Foreskin melanocyte (primary cell): ENCODE measurements at places on chromosomes 11 and 22.

GRCh38 chr22:19987394-19988306, 29.0 kb downstream of the ARVCF start:
- no peak for DNase-seq

- no peak for DNase-seq
These were observed 76.1 kb downstream of the BBOX1 start for GRCh38 chr11:27116684-27117083.

GRCh38 chr11:74306435-74307175, 4.8 kb downstream of the P4HA3 start:
- no peak for DNase-seq

DNA sequence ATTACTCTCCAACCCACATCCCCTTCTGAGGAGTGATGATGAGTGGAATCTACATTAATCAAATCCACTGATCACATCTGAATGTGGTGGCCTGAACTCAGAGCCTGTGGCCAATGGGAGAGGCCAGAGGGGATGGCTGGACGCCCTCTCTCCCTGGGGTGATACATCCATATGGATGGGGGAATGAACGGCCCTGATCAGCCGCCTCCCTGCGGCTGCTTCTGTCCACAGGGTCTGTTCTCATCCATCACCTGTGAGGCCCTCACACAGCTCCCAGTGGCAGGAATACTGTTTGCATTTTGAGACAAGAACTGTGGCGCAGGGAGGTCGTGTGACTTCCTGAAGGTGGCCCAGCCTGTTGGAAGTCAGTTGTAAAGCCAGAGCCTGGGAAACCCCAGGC, 78.3 kb upstream of the SHISAL1 start:
- DNase-seq = no peak

- no peak for DNase-seq
These were observed 3.3 kb upstream of the ABCG4 start for GRCh38 chr11:119145551-119145950.

GRCh38 chr22:40203572-40203971, 25.8 kb downstream of the TNRC6B start:
- no peak for DNase-seq

DNA sequence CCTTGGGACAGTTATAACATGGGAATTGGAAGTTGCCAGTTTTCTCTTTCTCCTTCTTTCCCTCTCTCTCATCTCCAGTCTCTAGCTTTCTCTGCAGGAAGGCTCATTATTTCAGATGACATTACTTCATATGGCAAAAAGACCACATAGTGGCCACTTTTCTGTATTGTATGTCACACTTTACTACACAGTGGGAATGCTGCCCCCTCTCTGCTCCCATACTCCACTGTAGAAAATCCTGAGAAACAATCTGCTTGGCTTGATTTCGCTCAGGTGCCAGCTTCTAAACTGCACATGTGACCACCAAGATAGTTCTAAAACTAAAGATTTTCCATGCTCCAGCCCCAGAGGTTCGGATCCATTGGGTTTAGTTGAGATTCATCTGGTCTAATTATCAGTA, 860.7 kb upstream of the CCDC90B start:
- no peak for DNase-seq

DNA sequence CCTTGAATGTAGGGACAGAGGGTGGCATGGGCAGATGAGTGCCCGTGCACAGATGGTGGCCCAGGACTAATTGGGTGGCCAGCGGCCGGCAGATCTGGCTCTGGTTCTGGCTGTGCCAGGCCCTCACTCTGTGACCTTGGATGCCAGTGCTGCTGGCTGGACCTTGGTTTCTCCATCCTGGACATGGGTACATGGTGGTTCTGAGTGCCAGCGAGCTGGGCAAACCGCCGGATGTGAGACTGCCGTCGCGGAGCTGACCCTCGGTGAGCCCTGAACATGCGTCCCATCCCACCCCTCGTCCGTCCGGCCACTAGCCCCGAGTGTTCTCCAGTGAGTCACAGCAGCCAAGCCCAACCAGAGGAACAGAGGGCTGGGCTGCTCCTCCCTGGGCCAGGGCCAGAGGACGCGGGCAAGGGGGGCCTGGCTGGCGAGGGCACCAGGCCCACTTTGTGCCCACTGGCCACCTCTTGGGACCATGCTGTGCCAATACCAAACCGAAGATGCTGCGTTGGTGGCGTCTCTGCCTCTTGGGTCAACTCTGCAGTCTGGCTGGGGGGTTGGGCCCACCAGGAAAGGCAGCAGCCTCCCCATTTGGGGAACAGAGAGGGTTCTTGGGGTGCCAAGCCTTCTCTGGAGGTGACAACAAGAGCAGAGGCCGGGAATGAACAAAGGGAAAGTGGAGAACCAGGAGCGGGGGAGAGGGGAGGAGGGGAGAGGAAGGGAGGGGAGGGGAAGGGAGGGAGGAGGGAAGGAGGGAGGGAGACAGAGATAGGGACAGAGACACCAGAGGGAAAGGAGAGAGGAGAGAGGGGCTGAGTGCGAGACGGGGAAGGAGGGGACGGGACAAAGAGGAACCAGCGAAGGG, 10.7 kb downstream of the LSP1 start:
- peak; percentile 89 for DNase-seq

GRCh38 chr11:46524201-46524770, 69.5 kb downstream of the AMBRA1 start:
- DNase-seq = no peak

DNA sequence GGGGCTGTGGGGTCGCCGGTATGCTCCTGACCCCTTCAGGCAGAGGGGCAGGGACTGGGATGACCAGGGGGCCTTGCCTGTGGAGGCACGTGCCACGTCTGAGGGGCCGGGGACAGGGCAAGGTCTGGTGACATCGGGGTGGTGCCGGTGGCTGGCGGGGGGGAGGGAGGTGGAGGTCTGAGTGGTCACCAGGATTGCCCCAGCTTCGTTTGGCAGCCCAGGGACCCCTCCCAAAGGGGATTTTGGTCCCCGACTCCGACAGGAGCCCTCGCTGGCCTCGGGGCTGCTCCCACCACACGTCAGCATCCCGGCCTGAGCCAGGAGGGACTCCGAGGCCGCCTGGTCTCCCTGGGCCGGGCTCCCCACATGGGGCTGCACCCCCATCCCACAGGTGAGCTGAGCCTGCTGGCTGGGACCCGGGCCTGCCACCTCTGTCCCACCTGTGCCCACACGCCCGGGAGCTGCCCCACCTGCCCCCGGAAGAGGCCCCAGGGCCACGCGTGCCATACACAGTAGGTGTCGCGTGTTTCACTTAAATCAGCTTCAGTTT, 1.1 kb upstream of the MUC6 start:
- no peak for DNase-seq

DNA sequence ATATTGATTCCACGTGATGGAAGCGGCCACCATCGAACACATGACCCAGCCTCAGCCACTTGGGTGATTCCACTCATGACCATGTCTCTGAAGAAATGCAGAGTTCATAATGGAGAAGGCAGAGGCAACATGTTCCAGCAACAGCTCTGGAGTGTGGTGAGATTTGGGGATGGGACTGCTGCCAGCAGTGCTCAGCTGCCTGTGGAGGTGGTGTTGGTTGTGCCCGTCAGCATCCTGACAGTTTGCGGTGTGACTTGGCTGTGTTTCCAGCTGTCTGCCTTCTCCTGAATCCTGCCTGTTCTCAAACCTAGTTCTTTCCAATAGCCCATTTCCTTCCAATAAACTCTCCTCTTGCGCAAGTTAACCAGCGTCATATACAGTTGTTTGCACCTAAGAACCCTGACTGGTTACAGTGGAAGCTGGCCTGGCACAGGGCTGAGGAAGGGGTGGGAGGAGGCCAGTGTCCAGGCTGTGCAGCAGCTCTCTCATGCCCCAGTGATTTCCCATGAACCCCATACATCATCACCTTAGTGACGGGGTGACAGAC, 22.0 kb upstream of the OR8B8 start:
- no peak for DNase-seq
